Stimulated activated CD4-positive, alpha-beta T cell treated with anti-CD3 and anti-CD28 coated beads, Interleukin-2, amount 100 ng/mL, for 24 hours (primary cell): ENCODE measurements at places on chromosomes 3 and 15.

DNA sequence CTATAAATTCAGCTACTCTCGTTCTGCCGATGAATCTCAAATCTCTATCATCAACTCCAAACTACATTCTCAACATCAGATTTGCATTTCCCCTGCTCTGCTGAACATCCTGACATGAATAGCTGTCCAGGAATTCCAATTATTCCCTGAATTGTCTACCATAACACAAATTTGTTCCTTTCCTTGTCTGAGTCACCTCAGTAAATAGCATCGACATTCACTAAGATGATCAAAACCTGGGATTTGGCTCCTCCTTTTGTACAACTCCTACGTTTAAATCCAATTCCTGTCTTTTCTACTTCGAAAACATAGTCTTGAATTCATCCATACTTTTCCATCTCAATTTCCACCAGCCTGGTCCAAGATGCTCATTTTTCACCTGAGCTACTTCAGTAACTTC, 107.0 kb downstream of the GREM1 start:
- no peak for DNase-seq

DNA sequence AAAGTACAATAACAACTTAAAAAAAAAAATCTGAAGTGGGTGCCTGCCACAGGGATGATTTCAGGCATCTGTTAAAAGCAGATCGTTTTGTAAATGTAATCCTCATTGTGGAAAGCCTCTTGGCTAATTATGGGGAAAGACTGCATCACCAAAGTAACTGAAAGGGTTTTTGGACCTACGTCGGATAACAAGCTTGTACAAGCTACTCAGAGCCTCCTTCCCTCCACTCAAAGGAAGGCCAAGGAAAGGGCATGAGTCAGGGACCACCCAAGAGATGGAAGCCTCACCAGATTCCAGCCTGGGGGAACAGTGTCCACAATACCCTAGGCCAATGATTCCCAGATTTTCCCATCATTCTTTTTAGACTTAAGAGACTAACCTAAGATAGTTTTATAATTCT, 84.3 kb downstream of the ATP1B3 start:
- no peak for DNase-seq

- no peak for DNase-seq
Measured at GRCh38 chr3:88611826-88612326, 462.1 kb downstream of the C3orf38 start.

DNA sequence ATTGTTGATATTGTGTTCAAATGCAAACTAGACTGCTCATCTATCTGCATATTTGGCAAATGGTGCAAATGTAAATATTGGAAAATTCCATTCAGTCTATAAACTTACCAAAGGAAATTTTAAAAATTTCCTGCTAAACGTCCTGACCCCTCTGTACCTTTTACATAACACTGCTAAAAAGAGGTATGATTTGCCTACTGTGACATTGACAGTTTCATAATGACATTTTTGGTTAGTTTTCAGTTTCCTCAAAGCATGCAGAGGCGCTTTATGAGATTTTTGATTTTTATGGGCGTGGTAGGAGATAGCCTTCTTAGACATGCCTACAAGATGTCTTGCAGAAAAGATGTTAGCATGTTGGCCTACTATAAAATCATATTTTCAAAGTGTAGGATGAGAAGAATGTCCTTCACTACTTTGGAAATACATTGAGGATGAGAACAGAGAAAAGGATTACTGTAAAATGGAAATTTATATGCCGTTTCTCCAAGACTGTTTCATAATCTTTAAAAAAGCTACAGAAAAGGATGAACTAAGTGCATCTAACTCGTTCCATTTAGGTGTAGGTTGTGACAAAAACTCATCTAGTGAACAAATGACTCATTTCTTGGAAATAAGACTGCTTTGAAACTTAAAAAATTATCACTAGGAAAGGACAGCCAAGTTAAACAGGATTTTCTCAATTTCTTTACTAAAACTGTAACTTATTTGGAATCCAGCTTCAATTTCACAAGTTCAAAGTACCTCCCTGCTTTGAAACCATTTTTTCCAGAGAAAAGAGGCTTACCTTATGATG, 14.5 kb upstream of the ISLR start:
- DNase-seq = no peak

GRCh38 chr15:90814191-90814821, 54.1 kb upstream of the FURIN start:
- DNase-seq = no peak

GRCh38 chr3:156978481-156978961, 152.4 kb downstream of the LEKR1 start:
- no peak for DNase-seq

DNA sequence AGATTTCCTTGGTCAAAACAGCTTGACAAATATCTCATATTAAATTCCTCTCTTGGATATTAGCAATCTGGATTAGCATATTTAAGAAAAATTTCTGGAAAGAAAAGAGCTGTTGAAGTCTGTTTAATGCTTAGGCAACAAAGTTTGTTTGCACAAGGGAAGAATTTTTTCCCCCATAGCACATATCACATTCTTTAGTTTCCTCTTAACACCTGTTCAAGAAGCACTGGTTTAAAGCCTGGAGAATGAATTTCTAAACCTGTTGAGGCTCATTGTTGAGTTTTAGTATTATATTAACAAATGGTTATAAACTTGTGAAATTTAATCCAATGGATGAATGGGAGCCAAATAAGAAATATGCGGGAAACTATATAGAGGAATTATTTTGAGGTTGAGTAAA, 41.5 kb downstream of the NLGN1 start:
- DNase-seq = no peak

DNA sequence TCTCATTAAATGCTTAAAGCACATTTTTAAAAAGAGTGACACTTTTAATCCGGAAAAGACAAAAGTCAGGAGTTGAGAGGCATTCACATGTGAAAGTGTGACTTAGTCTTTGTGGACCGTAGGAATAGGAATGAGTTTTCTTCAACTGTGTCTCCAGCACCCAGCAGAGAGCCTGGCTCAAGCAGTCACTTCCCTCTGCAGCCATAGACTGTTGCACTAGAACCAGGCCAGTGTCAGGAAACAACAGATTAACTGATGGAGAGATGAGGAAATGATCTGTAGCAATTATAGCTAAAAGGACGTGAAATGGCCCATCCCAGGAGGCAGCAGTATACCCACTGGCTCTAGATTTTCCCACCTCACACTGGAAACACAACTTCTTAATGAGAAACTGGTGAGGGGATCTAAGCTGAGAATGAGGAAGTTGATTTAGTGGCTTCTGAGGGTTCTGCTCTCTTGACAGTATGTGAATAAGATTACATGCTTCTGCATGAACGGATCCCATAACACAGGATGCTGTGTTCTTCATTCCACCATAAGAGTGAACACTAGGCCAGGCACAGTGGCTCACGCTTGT, 19.8 kb downstream of the CFAP92 start:
- DNase-seq = no peak

DNA sequence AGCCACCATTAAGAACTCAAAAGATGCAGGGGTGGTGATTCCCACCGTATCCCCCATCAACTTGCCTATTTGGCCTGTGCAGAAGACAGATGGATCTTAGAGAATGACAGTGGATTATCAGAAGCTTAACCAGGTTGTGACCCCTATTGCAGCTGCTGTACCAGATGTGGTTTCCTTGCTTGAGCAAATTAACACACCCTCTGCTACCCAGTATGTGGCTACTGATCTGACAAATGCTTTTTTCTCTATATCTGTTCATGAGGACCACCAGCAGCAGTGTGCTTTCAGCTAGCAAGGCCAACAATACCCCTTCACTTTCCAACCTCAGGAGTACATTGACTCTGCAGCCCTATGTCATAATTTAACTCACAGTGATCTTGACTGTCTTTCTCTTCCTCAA, 8.6 kb upstream of the MCF2L2 start:
- no peak for DNase-seq

DNA sequence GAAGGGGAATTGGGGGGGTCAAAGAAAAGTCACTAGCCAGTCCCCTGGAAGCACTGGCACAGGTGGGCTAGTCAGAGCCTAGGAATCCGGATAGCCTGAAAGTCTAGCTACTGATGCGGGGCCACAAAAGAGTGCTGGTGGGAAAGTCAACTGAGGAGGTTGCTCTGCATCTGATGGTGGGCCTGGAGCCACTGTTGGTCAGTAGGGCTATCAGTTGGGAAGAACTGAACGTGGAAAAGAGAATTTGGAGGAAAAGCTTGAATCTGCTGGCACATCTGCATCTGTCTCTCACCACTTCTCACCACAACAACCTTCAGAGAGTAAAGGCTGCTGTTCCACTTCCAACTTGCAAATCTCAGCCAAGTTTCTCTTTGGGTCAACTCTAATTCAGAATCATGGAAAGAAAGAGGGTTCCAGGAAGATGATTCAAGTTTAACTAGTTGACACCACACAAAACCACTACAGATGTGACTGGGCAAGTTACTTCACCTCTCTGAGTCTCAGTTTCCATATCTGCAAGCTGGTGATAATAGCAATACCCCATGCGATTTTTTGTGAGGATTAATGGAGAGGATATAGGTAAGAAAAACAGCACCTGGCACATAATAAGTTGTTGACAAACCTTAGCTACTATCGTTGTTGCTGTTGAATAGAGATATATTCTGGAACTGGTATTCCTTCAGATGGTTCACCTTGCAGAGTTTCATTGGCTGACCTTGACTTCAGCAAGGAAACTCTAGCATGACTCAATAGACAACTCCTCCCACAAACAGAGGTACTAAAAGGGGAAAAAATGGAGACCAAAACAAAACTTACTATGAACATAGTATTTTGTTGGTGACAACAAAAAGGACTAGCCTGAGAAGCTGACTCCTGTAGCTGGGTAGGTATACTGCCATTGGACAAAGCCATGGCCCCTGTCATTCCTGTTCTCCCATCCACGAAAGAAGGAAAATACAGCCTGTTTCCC, 280.2 kb upstream of the STT3B start:
- no peak for DNase-seq

DNA sequence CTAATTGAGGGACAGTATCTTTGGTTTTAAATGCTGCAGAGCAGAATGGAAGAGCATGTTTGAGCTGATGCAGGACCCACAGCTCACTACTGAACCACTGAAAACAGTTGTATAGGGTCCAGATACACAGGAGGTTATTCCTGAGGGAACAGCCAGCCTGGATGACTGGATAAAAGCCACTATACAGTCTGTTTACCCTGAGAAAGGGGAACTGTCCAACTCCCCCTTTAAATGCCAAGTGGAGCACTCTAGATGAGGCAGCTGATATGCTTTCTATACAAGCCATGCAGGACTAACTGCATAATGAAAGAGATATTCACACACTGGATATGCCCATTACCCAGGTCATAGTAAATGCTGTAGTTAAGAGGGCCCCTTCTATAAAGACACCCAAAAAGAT, 138.6 kb downstream of the IMPG2 start:
- no peak for DNase-seq

DNA sequence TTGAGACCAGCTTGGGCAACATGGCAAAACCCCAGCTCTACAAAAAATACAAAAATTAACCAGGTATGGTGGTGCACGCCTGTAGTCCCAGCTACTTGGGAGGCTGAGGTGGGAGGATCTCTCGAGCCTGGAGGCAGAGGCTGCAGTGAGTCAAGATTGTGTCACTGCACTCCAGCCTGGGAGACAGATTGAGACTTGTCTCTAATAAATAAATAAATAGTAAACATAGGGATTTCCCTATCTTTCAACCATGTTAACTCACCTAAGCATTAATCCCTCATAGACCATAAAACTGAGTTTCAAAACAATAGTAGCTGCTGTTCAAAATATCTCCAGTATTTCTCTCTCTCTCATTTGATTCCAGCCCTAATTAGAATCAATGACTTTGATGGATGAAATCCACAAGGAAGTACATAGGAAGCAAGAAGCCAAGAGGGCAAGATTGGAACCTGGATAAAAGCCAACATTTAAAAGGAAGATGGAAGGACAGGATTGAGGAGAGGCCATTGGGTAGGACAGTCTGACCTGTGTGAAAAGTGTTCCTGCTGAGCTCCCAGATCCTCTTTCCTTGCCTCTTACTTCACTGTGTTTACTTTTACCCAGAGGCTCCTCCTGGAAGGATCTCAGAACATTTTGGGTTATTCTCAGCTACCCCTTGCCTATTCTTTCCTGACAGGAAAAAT, 12.4 kb upstream of the TTBK2 start:
- DNase-seq = no peak

GRCh38 chr3:10740954-10741353, 75.1 kb upstream of the SLC6A11 start:
- no peak for DNase-seq

DNA sequence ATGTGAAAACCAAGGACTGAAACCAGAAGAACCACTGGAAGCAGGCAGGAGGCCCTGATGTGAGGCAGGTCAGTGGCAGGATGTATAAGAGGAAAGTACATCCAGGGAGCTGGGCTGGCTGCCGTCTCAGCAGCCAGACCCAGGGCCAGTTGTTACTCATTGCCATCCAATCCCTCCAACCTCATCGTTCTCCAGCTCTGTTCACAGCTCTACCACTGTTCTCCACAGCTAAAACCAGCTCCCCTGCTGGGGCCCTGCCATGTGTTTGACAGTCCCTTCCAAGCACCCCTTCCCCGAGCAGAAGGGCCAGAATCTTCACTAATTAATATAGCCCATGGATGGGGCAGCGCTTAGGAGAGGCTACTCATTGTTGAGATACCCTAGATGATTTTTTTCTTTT, 206.6 kb downstream of the MECOM start:
- no peak for DNase-seq

- DNase-seq = no peak
Measured at GRCh38 chr15:23773093-23773492, 86.0 kb upstream of the NDN start.

- no peak for DNase-seq
Measured at GRCh38 chr15:66952756-66953522, 112.5 kb upstream of the SMAD3 start.

GRCh38 chr3:186988806-186989205, 58.5 kb downstream of the ST6GAL1 start:
- no peak for DNase-seq

DNA sequence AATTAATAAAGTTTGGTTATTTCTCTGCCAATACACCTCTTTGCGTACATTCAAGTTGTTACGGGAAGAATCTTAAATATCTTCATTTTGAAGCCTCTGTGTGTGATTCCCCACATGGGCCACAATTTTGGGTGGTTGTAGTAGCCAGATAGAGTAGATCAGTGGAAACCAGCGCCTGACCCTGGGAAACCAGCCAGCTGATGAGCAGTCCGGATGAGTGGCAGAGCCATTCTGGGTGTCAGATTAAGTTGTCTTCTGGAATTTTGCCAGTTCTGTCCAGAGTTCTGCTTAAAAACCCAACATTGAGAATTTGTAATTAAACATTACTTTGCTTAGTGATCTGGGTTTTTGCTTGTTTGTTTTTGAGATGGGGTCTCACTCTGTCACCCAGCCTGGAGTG, 49.7 kb downstream of the MRPS25 start:
- DNase-seq = no peak

DNA sequence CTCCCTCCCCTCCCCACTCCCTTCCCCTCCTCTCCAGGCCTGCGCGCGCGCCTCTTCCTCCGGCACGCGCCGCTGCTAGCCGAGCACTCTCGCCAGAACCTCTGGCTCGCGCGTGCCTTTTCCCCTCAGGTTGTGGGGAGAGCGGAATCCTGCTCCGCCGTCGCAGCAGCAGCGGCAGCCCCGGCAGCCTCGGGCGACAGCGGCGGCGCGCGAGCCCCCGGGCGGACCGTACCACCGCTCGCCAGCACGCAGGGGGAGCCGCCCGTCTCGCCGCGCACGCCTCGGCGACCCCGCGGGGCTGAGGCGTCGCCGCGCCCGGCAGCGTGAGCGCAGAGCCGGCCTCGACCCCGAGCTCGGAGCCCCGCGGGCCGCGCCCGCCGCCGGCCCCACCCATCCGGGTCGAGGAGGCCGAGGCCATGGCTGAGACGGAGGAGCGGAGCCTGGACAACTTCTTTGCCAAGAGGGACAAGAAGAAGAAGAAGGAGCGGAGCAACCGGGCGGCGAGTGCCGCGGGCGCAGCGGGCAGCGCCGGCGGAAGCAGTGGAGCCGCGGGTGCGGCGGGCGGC, at the start of gene CDV3:
Gene CDV3, plus strand, starts transcription at position 58 of the 566 bp plus-strand sequence. Its CDS starts 359 bp downstream, at position 417.
- DNase-seq = no peak

GRCh38 chr15:33200444-33200843, 5.9 kb upstream of the FMN1 start:
- no peak for DNase-seq
